A549 treated with RU486 at 1 μM for 4 hours (cell line): ENCODE measurements at places on chromosomes 6 and 20. TPM values are rescaled to one million over a fixed set of nuclear protein-coding genes. Genes with fewer than 3 reads are reported as not detected.

The NINL gene
- 13.6 to 15.7 TPM (median 15.2 TPM) in 5 replicates for total RNA-seq

The HLA-DRA gene
- total RNA-seq: not detected in 5 replicates

The NFKBIL1 gene
- 9.3 to 11.8 TPM (median 11.3 TPM) in 5 replicates for total RNA-seq

The BAG2 gene
- total RNA-seq: 6.1 to 9.4 TPM (median 8.9 TPM) in 5 replicates

The ADAT2 gene
- 2.9 to 5.0 TPM (median 4.1 TPM) in 5 replicates for total RNA-seq
